ENCODE measurements at places on chromosomes 5 and 9.

DNA sequence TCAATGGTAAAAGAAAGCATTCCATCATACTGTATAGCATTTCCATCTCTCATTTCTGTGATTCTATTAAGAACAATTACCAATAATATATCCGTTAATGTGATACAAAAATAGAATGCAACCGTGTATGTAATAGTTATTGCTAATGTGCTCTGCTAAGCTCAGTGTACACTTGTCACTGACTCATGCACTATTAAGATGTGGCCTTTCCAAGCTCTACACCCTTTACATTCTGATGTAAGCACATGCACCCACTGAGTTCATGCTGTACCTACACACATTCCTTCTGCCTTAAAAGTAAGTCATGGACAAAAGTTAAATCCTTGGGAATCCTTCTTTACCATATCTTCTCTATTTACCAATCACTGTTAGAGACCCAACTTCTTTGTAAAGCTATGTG lies 319.1 kb downstream of the ZSWIM6 start:
- DNase-seq: no peak

DNA sequence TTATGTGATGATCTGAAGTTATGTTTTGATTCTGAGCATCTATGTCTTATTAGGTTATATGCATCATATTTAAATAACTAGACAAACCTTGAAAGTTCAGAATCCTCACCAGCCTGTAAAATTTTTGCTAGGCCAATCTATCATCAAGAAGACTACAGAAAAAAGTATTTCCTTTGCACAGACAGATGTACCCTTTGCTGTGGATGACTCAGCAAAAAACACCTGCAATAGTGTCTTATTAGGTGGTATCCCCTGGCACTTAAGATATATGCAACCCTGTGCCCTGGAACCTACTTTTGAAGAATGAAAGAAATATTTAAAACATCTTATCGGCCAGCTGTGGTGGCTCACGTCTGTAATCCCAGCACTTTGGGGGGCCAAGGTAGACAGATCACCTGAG lies 130.6 kb downstream of the SLF1 start:
- no peak for DNase-seq

DNA sequence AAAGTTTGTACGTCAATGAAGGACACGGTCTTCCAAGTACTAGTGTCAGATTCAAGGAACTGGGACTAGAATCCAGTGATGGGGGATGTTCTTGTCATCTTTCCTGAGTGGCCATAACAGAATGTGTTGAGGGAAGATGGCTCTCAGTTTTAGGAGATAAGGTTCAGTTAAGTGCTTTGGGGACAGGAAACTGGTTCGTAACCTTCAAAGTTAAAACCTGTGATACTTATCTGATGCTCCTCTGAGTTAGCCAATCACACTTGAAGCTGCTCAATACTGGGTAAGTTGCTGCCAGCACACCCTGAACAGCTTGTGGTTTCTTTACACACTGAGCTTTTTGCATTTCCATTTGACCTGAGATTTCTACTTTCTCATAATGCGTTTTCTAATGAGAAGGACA lies 64.4 kb downstream of the PIK3R1 start:
- peak; percentile 73 for DNase-seq

- no peak for DNase-seq
Measured at GRCh38 chr5:149118463-149118862, 22.8 kb upstream of the ABLIM3 start.

- no peak for DNase-seq
Measured at GRCh38 chr5:134659456-134659855, 10.9 kb downstream of the SEC24A start.

Data from GM12865 (cell line).